Astrocyte of the hippocampus (primary cell): ENCODE measurements at places on chromosomes 5 and 9.

- DNase-seq: peak; percentile 4
These were observed 388.2 kb downstream of the FAM170A start for GRCh38 chr5:120017513-120017912.

- peak; percentile 41 for DNase-seq
These were observed 120.0 kb upstream of the CDKN2B start for GRCh38 chr9:22129133-22129532.

DNA sequence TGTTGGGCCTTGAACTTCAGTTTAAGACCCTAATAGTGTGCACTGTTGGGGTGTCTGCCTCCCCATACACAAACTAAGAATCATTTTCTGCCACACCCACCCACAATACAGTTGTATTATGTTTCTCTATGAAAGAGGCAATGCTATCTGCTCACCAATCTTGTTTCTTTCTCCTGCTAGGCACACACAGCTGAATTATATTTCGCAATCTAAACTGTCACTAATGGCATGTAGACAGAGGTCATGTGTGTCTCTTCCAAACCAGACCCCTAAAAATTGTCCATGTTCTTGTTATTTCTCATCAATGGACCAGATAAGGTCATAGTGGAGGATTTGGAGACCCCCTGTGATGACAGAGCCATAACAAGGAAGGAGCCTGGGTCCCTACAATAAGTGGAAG lies 57.3 kb downstream of the RIGI start:
- DNase-seq: no peak

- no peak for DNase-seq
These were observed 207.1 kb upstream of the CLINT1 start for GRCh38 chr5:158066076-158066475.
